IMR-90 (cell line): ENCODE measurements at places on chromosomes 1 and 21. TPM values are rescaled to one million over a fixed set of nuclear protein-coding genes. Genes with fewer than 3 reads are reported as not detected.

S100A3 gene
- 1.4 and 2.9 TPM in 2 replicates for total RNA-seq

HRNR gene
- not detected in 2 replicates for total RNA-seq

TNFRSF18 gene
- 0.18 TPM in 1 of 2 replicates, not detected in the other for total RNA-seq

TBX19 gene
- 0.18 and 0.28 TPM in 2 replicates for total RNA-seq

FCRLB gene
- 0.90 and 1.1 TPM in 2 replicates for total RNA-seq
